NCI-H1092 (cell line): ENCODE measurements at places on chromosomes 12 and 14.

- DNase-seq, result no peak
These were observed 354.9 kb upstream of the FAR2 start for GRCh38 chr12:28794211-28794610.

DNA sequence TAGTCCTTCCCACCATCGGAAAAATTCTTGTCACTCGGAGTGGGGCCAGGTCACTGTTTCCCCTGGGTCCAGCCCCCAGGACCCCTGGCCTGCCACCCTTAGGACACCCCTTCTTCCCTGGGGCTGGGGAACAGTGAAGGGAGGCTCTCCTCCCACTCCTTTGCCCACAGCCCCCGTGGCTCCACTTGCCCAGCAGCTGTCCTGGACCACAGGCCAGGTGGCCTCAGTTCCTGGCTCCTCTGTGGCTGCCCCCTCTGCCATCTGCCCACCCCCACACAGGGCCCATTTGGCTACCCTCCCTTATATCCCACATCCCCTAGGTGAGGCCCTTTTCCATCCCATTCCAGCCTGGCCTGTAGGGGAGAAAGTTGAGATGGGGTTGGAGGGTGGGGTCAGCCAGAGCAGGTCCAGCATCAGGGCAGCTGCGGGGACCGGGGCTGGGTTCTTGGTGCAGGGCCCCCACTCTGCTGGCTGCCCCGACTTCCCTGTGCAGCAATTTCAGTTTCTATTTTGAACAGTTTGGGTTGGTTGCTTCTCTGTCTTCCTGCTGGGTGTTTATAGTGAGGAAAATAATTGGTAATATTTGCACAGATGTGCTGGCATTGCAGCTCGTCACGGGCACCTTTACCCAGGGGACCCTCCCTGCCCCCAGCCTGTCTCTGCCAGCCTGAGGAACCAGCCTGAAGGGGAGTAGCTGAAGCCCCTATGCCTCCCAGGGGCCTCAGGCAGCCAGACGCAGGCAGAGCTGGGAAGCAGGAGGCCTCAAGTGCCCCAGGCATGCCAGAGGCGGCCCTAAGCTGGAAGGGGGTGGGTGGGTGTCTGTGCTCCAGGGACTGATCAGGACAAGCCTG lies 23.4 kb downstream of the SYNDIG1L start:
- no peak for DNase-seq

GRCh38 chr12:131279281-131279921 lies 325.7 kb downstream of the ADGRD1 start:
- no peak for DNase-seq

DNA sequence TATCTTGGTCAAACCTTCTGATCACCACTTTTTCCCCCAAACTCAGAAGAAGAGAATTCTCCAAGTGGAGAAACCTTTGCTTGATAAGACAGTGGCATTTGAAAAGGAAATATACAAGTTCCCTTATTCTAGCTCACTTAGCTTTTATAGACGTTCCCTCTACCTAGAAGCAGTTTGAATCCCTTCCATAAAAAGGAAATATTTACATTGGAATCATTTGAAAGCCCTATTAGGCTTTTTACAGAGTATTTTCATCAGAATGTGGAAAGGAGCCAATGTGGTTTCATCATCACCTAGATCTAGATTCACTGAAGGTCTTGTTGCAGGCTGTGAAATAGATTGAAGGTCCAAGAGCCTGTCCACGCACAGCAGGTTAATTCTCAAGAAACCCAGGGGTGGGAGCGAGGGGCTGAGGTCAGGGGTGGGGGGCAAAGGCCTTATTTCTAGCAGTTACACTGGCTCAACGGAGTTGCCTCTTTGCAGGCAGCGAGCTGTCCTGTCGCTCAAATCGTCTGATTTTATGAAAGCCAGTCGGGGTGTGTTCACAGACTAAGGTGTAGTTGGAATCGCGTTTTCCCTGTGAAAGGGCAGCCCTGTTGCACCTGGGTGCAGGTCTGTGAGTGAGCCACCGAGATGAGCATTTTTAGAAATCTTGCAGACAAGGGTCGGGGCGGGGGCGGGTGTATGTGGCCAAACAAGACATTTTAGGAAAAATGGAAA lies 45.6 kb downstream of the AACS start:
- no peak for DNase-seq

GRCh38 chr14:23306412-23307145 lies at the start of gene BCL2L2:
Gene BCL2L2 (plus strand): TSS chr14:23306833. CDS start chr14:23307768, 935 bp downstream.
- DNase-seq, result peak; percentile 85

DNA sequence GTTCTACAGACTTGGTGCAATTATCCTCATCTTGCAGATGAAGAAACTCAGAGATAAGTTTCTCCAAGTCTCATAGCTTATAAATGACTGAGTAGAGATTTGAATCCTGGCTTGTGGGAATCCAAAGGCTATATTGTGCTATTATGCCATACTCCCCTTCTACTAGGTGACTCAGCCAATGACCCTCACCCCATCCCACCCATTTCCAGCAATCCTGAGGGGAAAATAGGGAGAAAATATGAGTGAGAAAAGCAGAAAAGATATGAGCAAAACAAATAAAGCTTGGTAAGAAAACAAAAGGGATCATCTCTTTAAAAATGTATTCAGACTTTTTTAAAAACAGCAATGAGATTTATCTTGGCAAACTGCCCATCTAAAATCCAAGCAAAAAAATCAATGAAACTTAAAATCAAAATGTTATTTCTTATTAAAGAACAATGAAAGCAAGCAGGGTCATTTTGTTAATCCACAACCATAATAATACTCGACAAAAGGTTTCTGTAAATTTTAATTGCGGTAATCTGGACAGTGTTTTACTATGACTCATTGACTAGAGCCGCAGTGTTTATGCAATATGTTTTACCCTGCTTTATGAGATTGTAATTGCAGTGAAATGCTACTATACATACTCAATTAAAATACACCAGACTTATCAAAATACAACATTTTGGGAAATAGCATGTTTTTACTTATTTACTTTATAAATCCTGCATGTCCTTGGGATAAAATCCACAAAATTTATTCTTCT lies 13.1 kb upstream of the LGR5 start:
- DNase-seq, result no peak

DNA sequence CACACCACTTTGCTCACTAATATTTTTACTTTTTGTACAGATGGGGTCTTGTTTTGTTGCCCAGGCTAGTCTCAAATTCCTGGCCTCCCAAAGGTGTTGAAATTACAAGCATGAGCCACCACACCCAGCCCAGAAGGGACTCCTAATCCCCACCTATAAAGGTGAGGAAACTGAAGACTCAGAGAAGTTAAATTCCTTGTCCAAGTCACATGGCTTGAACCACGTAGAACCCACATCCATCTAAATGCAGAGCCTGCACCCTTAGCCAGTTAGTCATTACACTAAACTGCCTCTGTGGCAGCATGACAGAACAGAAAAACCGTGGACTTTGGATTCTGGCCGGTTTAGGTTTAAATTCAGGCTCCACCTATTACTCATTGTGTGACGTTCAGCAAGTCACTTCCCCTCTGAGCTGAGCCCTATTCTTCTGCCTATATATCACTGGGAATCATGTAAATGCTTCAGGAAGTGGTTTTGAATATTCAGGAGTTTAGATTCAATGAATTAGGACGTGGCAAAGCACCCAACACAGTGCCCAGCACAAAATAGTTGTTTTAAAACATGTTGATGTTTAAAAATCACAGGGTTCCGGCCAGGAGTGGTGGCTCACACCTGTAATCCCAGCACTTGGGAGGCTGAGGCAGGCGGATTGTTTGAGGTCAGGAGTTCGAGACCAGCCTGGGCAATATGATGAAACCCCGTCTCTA lies 3.0 kb upstream of the CORO1C start:
- no peak for DNase-seq

DNA sequence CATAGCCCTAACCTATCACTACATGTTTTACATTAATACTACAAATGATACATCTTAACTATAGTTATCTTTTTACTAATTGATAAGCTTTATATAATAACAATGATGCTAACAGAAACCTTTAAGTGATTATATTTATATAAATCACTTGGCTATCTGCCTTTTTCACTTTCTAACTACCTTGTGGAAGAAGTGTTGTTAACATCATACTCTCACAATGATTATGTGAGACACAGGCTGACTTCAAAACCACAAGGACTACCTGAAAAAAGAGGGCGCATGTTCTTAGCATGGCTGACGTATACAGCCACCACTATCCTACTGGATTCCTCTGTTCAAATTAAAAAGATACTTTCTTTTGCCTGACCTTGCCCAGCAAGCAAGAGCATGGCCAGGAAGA lies 135.3 kb upstream of the SOX5 start:
- DNase-seq, result no peak

- DNase-seq, result no peak
These were observed 3.3 kb upstream of the RPH3A start for GRCh38 chr12:112788205-112788604.

DNA sequence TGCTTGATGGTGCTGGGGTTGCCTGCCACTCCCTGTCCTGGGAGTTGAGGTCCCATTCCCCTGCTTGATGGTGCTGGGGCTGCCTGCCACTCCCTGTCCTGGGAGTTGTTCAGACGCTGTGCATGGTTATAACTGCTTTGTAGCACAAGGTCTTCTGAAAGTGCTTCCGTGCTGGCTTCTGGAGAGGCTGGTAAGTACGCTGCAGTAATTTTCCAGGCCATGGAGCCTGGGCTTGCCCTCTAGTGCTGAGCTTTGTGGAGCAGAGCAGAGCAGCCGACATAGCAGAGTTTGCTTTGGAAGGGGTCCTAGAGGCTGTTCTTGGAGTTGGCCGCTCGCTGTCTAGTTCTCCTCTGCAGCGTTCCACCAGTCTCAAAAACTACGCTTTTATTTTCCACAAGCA lies 6.3 kb downstream of the B4GALNT3 start:
- DNase-seq, result no peak

GRCh38 chr14:62745496-62745895 lies 299.8 kb downstream of the KCNH5 start:
- no peak for DNase-seq
